Naive B cell (primary cell): ENCODE measurements at places on chromosomes 11 and 22. TPM values are rescaled to one million over a fixed set of nuclear protein-coding genes. Genes with fewer than 3 reads are reported as not detected.

MMP12 gene
- polyA plus RNA-seq: not detected

DNA sequence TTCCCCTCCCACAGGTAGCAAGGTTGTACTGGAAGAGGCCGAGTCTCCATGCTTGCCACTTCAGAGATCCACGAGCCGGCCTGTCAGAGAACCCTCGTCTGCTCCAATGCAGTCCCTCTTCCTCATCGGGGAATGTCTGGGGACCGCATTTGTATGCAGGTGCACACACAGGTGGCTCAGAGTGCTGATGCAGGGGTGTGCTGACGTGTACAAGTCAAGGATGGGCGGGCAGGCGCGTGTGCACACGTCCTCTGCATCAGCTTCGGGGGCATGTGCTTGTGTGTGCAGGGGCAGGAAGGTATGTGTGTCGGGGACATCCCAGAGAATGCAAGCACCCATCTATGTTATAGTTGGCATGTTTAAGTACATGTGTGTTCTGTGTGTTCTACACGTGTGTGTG is 49.4 kb downstream of the ELFN2 start:
- no peak overlapping the region for H3K27ac ChIP-seq
- H3K36me3 ChIP-seq: no peaks in the 10 kb centered on the region
- DNase-seq: peak; percentile 28
- no peak overlapping the region for H3K4me3 ChIP-seq
- peaks cover 70% of the 10 kb centered on the region for H3K27me3 ChIP-seq

OR8G5 gene
- polyA plus RNA-seq: not detected

GRCh38 chr22:50529897-50530579 is at the start of gene TYMP:
Gene TYMP (minus strand): TSS chr22:50530012. CDS start chr22:50529709, 303 bp downstream.
- peak; percentile 69 for DNase-seq
- no peaks in the 10 kb centered on the region for H3K36me3 ChIP-seq
- H3K27me3 ChIP-seq: no peaks in the 10 kb centered on the region
- H3K4me1 ChIP-seq: peaks cover 45% of the 10 kb centered on the region

PTPN5 gene
- polyA plus RNA-seq: not detected

DNA sequence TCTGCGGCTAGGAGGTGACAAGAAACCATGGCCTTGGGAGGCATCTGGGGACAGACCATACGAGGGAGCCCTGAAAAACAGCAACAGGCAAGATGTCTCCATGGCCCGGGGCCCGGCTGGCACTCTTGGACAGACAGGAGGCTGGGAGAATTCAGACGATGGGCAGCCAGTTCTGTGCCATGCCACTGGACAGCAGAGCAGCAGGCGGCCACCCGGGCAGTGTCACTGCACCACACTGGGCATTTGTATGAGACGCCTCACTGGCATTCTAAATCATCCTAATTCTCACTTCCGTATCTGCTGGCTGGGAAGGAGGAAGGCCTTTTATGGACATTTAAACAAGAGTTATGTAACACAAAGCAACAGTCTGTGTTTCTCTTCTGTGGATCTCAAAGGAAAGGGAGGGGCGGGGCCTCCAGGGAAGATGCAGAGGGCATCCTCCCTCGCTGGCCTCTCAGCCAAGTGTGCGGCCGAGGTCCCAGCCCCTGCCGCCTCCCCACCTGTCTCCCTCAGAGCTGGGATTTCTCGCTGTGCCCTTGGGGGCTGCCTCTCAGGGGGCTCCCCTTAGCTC is 350.3 kb downstream of the SHANK2 start:
- H3K27me3 ChIP-seq: no peaks in the 10 kb centered on the region
- H3K27ac ChIP-seq: no peak overlapping the region
- no peak for DNase-seq
- no peak overlapping the region for H3K4me3 ChIP-seq

DBX1 gene
- not detected for polyA plus RNA-seq

HOATZ gene
- not detected for polyA plus RNA-seq

DNA sequence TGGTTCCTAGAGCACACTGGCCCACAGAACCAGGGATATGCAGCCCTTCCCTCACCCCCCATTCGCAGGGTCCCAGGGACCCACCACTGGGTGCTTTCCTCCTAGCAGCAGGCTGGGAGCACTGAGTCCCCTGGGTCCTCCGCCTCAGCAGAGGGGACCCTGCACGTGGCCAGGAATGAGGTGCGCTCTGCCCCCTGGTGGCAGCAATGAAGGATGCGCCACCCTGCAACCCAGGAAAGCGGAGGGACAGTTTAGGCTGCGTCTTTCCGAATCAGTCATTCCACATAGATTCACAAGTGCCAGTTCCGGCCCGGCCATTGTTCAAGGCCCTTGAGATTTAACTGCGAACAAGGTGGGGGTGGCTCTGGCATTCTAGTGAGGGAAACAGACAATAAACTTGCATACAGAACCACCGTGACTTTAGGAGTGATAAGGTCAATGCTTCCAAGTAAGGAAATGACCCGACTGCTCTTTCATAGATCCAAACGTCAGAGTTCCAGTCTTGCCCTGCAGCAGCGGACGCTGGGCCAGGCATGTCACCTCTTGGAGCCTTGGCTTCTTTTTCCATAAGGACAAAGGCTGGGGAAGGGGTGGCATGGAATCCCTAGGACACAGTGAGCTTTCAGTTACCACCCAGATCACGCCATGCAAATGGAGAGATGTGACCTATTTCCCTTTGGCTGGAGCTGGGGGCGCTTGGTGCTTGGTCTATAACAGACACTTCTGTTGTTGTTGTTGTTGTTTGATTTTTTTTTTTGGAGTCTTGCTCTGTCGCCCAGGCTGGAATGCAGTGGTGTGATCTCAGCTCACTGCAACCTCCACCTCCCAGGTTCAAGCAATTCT is 7.7 kb downstream of the RIN1 start:
- H3K4me1 ChIP-seq: peaks cover 21% of the 10 kb centered on the region
- peak; percentile 76 for DNase-seq
- H3K27ac ChIP-seq: no peak overlapping the region
- no peaks in the 10 kb centered on the region for H3K36me3 ChIP-seq
